Mucosa of descending colon (tissue), 3 donors: ENCODE measurements at places on chromosomes 12 and 14.

DNA sequence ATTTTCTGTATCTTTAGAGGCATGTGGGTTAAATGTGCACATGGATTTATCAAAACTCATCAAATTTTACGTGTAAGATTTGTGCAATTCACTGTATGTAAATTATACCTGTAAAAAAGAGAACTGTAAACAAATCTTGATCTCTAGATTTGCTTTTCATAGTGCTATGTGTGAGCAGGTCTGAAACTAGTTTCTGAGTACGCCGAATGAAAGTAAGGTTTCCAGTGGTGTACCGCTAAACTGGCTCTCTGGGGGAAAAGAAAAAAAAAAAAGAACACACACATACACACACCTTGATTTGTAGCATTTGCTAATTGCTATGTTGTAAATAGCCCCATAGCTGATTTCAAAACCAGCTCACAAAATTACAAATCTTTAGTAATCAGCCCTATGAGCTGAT, 8.6 kb upstream of the SLC41A2 start:
- DNase-seq: no peak

DNA sequence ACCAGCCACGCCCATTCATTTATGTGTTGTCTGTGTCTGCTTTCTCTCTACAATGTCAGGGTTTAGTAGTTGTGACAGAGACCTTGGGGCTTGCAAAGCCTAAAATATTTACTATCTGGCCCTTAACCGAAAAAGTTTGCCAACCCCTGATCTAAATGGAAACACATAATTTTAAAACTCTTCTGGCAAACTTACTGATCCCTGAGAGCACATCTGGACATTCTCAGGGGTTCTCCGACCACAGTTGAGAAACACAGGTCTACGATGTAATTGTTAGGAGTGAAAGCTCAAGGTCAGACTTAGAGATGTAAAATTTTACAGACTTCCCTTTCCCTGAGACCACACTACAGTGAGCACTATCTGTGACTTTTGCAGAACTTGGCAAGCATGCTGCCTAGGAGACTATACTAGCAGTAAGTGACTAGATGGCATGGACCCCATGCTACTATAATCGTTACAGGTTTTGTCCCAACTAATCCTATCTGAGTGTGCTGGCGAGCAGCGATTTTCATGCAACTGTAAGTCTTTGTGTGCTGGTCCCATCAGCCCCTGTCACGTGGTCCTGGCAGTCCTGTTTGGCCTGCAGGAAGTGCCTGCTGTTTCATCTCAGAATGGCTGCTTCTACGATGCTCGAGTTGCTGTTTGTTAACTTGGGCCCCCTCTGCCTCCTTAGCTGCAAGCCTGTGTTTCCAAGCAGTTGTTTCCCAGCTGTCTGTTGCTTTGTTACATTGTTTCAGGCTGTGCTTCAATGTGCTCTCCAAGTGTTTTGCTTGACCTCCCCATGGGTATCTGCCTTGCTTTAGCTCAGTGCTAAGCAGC, 21.6 kb downstream of the TMTC2 start:
- no peak for DNase-seq

- no peak for DNase-seq
Measured at GRCh38 chr12:113935459-113935858, 30.7 kb downstream of the RBM19 start.

DNA sequence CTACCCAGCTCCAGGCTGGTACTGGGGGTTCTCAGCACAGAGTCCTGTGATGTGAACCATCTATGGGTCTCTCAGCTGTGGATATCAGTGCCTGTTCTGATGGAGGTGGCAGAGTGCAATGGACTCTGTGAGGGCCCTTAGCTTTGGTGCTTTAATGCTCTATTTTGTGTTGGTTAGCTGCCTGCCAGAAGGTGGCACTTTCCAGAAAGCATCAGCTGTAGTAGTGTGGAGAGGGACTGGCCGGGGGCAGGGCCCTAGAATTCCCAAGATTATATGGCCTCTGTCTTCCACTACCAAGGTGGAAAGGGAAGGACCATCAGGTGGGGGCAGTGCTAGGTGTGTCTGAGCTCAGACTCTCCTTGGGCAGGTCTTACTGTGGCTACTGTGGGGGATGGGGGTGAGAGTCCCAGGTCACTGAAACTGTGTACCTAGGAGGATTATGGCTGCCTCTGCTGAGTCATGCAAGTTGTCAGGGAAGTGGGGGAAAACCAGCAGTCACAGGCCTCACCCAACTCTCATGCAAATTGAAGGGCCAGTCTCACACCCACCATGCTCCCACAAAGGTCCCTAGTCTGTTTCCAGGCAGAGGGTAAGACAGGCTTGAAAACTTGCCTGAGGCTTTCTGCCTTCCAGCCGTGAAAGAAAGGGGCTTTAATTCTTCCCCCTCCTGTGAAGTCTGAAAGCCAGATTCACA, 878.1 kb downstream of the C12orf50 start:
- no peak for DNase-seq

DNA sequence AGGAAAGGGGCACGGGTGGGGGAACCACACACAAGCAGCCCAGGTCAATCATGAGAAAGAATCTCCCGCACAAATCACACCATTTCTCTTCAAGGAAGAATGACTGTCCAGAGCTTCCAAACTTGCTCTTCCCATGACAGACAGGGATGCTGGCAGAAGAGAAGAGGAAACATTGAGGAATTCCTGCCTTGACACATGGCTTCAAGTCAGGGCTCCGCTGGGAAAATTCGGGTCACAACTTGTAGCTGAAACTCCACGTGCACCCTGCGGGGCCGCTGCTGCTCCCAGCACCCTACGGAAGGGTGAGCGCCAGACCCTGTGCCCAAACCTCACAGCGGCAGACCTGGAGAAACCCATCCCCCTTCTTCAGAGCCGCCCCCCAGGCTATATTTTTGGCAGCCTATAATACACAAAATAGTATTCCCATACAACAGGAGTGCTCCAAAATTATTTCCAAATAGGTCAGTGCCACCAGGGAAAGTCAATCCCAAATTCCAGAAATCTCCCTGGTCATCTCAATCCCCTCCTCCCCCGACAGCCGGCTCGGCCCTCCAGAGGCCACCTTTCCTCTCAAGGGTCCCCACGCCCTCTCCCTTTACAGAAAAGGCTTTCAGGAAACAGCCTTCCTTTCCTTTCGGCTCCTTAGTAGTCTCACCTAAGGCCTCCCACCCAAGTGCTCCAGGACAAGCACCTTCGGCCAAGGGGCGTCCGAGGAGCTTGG, 1.3 kb downstream of the TMEM132D start:
- no peak for DNase-seq

DNA sequence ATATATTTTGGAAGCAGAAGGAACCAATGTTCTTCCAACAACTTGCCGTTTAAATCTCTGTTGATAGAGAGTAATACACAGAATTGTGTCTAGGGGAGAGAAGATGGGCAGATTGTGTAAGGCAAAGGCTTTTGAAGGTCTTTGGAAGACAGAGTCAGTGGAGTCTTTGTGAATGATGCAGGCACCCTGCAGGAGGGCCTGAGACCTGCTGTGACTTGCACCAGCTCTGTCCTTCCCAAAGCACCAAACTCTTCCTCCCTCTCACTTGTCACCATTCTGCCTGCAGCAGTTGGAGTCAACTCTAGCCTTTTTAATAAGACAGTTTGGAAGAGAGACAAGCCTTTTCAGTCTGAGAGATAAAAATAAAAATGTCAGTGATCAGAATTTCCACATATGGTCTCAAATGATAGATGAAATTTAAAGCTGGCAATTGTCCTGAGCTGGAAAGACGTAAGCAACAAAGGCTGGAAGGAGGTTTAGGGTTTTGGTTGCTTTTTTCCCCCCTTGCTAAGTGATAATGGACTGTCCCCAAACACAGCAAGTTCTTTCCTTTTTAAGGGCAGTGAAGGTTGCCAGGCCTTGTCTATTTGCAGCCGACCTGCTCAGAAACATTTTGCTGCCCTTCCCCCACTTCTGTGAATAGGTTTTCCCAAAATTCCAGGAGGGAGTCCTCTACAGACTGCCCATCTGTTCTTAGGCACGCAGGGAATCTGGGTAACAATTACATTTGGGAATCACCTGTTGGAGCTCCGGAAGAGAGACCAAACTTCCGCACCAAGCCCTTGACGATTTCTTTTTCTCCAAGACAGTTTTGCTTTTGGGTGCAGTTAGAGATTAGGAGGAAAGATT, 103.0 kb upstream of the NTF3 start:
- DNase-seq: no peak

- DNase-seq: no peak
Measured at GRCh38 chr14:75578786-75579337, 442 bp downstream of the FLVCR2 start.

DNA sequence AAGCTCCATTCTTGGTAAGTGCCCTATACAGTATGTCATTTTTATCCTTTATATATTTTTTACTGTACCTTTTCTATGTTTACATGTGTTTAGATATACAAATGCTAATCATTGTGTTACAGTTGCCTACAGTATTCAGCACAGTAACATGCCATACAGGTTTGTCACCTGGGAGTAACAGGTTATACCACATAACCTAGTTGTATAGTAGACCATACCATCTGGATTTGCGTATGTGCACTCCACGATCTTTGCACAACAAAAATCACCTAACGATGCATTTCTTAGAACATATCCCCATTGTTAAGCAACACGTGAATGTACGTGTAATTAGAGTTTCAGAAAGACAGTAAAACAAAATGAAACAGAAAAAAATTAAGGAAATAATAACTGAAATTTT, 11.9 kb upstream of the ANO2 start:
- DNase-seq: no peak

- DNase-seq: no peak
Measured at GRCh38 chr12:127503246-127503645, 763.7 kb upstream of the TMEM132C start.

GRCh38 chr12:43912859-43913258, 77.0 kb downstream of the TMEM117 start:
- DNase-seq: no peak

GRCh38 chr14:103061482-103061976, 4.2 kb upstream of the CDC42BPB start:
- no peak for DNase-seq

DNA sequence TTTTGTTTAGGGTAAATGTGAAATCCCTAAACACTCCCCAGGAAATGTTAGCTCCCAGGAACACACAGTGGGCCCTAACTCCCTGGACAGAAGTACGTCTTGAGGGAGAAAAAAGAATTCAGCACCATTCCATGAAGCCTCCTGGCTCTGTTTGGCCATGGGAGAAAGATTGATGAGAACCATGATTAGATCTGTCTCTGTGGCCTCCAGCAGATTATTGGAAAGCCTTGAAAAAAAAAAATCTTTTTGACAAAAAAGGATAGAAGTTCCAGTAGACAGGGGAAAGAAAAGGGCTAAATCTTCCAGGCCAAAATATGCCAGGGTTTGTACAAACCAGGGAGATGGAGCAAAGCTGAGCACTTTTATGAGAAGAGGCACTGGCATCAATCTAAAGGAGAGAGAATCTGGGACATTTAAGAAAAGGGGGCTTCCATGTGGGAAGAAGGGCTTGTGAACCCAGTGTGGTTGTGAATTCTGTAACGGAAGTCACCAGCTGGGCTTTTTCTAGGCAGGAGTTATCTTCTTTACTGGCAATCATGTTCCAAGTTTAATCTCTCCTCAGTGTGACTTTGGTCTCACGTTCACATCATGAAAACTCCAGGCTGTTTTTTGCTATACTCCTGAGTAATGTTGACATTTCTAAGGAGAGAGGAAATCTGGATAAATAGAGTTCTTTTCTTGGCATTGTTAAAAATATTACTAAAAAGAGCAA, 426.7 kb downstream of the RAD51B start:
- DNase-seq: no peak

DNA sequence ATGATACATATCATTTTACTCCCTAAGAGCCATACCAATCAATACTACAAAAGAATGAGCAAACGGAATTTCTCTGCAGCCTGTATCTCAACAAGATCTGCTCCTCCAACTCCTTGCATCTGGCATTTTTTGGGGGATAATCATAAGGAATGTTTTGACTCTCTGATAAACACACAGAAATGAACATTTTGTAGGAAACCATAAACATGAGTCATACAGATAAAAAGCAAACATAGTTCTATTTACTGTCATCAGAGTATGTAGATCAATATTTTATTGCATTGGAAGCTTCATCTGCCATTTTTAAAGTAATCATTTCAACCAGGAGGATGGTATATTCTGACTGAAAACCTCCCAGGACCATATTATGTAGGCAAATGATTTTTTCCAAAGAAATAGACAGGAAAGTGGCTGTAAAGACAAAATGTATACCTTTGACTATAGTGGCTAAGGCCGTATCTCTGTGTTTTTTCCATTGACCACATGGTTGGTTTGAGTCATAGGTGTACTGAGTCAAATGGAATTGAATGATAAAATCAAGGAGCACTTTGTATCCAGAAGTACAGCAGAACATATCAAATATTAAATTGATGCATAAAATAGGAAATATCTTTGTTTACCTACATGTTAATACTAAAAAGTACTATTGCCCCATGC, 32.4 kb upstream of the CD69 start:
- DNase-seq: no peak

DNA sequence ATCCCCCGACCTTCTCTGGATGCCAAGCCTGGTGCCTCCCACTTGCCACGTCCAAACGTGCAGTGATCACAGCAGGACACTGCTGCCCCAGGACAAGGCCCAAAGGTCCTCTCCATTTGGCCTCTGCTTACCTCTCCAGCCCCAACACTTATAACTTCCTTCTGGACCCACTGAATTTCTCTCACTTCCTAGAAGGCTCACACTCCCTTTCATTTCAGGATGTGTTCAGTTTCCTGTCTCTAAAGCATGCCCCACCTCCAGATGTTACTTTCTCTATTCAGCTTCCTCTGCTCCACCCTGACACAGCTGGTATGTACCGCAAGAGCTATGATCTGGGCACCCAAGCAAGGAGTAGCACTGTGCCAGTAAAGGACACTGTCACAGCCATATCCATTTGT, 33.0 kb downstream of the CDKL1 start:
- no peak for DNase-seq

DNA sequence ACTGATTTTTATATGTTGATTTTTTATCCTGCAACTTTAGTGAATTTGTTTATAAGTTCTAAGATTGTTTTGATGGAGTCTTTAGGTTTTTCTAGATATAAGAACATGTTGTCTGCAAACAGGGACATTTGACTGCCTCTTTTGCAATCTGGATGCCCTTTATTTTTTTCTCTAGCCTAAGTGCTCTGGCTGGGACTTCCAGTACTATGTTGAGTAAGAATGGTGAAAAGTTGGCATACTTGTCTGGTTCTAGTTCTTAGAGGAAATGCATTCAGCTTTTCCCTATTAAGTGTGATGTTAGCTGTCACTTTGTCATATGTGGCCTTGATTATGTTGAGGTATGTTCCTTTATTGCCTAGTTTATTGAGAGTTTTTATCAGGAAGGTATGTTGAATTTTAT, 68.1 kb downstream of the ERC1 start:
- no peak for DNase-seq

- DNase-seq: no peak
Measured at GRCh38 chr14:32142754-32143437, 58.9 kb upstream of the RNU6-7 start.

- no peak for DNase-seq
Measured at GRCh38 chr14:60758885-60759284, 24.3 kb downstream of the MNAT1 start.
